Mesenchymal stem cell (in vitro differentiated cells and primary cell): ENCODE measurements at places on chromosomes 12 and 14.

DNA sequence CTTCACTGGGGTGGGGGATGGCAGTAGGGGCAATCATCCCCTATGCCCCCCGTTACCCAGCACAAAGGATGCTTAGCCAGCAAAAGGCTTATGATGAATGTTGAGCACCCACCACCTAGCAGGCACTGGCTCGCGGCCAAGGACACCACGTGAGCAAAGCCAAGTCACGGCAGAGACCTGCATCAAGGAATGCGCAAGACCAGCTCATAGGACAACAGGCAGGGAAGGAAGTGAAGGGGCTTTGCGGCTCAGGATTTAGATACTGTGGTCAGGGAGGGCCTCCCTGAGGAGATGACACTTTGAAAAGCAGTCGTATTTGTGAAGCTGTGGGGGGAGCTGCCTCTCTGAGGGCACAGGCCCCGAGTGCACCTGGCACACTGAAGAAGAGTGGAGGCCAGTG lies 32.8 kb downstream of the SH2B3 start:
- peak; percentile 62 for DNase-seq

DNA sequence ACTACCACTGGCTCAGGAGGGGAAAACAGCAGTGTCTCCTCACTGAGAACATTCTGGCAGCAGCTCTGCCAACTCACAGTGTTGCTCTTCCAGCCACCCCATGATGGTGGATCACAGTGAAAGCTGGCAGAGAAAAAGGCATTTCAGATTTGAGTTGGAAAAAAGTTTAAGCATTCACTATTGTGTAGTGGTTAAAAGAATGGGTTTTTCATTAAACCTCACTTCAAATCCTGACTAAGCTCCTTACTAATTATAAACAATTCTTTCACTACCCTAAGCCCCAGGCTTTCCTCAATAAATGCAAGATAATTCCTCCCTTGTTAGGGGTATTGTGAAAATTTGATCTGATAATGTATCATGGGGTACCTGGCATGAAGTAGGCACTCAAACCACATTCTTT lies 518.1 kb downstream of the SNAPC1 start:
- DNase-seq: no peak

- peak; percentile 43 for DNase-seq
Measured at GRCh38 chr14:60757567-60758002, 23.0 kb downstream of the MNAT1 start.

DNA sequence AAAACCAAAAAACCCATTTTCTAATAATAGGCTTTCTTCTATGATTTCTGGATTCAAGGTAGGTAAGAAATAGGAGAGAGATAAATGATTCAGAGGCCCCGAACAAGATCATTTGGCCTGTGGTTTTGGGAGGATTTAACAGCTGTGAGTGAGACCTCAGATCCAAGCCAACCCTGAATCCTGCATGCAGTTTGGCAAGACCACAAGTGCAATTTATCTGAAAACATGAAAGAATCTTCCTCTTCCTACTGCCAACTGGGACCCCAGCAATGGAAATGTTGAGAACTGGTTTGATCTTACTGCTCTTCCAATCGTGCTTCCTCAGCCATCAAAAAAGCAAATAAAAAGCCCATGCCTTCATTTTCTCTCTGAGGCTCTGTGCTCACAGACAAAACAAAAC lies 519.7 kb upstream of the TBX3 start:
- no peak for DNase-seq

DNA sequence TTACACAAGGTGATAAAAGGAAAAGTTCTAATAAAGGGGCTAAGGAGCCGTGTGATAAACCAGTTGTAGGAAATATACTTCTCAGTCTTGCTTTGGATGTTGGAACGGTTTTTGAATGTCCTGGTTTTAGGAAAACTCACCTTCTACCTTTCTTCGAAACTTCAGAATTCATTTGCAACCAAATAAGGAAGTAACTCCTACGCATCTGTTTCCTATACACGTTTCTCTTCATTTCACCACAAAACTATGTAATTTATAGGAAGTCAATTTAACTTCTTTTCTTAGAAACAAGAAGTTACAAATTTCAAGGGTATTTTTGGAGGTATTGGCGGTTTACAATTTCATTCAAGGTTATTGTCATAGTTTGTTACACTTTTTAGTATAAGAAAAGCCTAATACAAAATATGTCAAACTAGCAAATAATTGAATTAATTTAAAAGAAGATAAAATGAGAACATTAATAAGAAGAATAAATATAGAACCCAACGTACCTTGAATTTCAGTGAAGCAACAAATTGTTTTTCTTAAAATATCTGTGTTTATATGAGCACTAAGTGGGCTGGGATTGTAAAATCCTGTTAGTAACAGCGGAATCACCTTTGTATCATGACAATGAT lies 33.2 kb upstream of the CD69 start:
- DNase-seq: no peak

GRCh38 chr14:52741865-52742264 lies 11.9 kb downstream of the STYX start:
- no peak for DNase-seq

- no peak for DNase-seq
Measured at GRCh38 chr12:131506426-131506825, 204.5 kb upstream of the SFSWAP start.

- DNase-seq: no peak
Measured at GRCh38 chr12:32033406-32033805, 73.2 kb upstream of the BICD1 start.

DNA sequence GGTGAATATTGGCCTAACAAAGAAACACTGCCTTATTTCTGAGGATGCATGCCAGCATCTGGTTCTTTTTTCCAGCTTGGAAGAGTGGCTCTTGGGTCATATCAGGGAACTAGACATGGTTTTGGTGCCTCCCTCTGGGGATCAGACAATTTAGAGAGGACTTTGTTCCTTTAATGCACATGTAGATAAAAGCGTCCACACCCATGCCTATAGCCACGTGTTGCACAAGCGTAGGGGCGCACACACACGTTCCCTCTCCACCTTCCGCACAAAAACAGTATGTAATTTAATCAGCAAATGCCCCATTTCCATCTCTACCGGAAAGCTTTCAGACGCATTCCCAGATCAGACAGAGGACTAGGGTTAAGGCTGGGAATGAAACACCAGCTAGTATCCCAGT lies 61.7 kb upstream of the RIC8B start:
- no peak for DNase-seq

- peak; percentile 14 for DNase-seq
Measured at GRCh38 chr12:3000548-3001275, 41.5 kb downstream of the TEAD4 start.

DNA sequence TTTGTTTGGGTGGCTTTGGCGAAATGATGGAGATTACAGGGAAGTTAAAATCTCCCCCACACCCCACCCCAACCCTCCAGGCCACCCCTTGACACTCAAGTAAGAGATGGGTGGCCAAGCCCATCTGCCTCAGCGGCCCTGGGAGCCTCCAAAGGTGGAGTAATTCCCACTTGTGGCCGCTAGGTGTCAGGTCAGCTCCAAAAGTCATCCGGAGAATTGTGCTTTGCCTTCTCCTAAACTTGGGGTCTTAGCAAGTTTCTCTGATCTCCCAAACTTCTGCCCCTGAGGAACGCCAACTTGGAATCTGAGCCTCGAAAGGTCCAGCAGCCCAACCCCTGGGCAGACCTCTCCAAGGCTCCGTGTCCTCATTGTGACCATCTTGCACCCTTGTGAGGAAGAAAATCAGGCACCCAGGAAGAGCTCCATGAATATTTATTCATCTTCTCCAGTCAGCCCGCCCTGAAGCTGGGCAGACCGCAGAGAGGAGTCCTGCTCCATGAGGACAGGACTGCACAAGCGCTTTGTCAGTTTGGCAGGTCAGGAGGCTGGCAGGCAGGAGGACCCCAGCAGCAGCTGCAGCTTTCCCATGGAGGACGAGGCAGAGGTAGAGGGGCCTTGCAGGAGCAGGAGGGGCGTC lies 46.7 kb downstream of the LRRC74A start:
- peak; percentile 50 for DNase-seq

DNA sequence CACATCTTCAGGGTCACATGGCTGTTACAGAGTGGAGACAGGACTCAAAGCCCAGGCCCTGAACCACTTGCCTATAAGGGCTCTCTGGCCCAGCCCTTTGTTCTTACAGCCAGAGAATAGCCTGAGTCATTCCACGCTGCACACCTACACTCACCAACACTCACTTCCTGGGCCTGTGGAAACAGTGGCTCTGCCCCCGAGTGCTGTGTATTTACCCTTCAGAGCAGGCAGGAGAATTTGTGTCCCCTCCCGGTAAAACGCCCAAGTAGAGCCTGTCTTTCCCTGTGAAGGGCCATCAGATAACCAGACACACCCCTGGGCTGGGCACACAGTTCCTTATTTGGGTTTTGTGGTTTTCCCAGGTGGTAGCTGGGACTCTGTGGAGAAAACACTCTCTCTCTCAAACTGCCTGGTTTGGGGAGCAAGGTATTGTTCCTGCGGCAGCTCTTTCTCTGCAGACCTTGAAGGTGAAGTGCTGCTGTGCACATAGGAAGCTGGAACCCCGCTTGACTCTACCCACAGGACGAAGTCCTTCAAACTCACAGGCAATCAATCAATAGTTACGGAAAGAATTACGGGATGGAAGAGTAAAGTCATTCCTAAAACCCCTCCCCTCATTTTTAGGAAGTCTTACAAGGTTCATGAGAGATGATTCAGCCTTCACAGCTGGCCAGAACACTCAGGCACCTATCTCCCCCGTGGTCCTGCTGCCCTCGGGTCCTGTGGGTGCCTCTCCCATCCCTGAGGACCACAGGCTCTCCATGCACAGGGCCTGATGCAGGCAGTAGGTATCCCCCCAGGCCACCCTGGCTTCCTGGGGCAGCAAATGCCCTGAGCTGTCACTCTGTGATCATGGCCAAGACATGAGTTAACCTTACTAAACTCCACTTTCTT lies 20.3 kb downstream of the FIGNL2 start:
- DNase-seq: no peak

DNA sequence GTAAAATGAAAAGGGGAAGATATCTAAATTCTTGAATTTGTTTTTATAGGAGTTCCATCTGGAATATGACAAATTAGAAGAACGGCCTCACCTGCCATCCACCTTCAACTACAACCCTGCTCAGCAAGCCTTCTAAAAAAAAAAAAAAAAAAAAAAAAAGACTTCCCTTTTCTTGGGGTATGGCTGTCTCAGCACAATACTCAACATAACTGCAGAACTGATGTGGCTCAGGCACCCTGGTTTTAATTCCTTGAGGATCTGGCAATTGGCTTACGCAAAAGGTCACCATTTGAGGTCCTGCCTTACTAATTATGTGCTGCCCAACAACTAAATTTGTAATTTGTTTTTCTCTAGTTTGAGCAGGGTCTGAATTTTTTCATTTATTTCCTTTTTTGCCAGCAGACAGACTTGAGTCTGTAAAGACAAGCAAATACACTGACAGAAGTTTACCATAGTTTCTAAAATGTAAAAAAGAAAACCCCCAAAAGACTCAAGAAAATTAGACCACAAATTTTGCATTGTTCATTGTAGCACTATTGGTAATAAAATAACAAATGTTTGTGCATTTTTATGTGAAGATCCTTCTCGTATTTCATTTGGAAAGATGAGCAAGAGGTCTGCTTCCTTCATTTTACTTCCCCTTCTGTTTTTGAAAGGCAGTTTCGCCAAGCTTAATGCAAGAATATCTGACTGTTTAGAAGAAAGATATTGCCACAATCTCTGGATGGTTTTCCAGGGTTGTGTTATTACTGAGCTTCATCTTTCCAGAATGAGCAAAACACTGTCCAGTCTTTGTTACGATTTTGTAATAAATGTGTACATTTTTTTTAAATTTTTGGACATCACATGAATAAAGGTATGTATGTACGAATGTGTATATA lies 12.1 kb upstream of the KCNMB4 start:
- DNase-seq: no peak

DNA sequence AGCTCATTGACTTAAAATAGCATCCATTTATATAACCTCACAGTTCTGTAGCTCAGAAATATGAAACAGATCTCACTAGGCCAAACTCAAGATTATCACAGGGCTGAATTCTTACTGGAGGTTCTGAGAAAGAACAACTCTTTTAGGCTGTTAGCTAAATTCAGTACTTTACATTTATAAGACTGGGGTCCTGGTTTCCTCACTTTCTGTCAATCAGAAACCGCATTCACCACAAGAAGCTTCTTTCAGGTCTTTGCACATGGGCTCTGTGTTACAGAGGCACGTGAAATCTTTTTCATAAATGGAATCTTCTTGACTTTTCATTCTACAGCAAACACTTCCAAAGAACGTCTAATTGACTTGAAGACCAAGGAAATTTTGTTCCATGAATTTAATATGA lies 876.3 kb upstream of the FOXG1 start:
- no peak for DNase-seq

DNA sequence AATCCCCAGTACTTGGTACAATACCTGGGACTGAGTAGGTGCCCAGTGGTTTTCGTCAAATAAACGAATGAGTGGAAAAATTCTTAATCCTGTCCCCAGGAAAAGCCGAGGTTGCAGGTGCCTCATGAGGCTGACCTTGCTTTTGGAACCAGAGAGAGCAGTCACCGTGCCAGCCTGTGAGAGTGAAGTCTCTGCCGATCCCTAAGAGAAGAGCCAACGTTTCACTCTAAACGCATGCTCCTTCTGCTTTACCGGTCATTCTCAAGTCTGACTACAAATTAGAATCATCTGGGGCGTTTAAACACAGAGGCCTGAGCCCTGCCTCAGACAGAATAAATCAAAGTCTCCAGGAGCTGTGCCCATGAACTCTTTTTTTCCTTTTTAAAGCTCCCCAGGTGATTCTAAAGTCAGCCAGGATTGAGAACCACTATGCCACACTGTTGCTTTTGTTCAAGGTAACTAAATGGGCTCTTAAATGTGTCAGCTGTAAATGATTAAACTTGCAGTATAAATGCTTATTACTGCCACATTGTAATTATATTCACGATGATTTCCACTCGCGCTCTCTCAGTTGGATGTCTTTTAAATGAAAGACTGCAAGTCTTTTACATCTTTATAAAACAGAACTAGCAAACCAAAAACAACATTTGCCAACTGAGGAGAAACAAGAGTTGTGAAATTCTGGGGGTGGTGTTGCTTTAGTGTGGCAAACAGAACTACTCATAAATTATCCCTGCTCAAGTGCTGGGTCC lies 26.9 kb downstream of the TCP11L2 start:
- no peak for DNase-seq

GRCh38 chr14:31864937-31865855 lies 211.9 kb upstream of the ARHGAP5 start:
- no peak for DNase-seq

- DNase-seq: no peak
Measured at GRCh38 chr14:91614187-91614586, 104.1 kb upstream of the PPP4R3A start.

- peak; percentile 91 for DNase-seq
Measured at GRCh38 chr14:59407246-59408010, 57.8 kb downstream of the GPR135 start.

GRCh38 chr14:54893151-54893760 lies 9.4 kb downstream of the GCH1 start:
- peak; percentile 84 for DNase-seq

DNA sequence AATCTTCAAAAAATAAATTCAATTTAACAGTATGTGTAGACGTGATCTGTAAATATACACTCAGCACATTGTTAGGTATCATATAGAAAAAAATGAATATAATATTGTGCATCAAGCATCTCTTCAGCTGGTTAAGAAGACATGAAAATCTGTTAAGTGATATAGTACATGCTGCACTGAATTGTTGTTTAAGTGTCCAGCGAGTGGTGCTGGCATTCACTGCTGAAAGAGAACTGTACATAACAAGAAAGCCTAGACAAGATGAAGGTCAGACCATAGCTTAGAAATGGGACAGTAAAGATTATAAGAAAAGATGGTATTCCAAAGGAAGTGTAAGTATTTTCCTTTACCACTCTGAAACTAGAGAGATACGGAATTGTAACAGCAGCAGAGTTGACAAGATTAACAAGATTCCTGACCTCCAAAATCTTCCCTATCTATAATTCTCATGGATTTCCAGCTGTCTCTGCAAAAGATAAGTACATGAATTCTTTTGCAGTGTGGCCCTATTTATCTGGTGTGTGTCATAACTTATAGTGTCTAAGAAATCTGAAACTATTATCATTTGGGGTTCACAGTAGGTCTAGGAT lies 198.6 kb downstream of the FLRT2 start:
- DNase-seq: no peak
